ENCODE measurements at places on chromosomes 11 and 22.

DNA sequence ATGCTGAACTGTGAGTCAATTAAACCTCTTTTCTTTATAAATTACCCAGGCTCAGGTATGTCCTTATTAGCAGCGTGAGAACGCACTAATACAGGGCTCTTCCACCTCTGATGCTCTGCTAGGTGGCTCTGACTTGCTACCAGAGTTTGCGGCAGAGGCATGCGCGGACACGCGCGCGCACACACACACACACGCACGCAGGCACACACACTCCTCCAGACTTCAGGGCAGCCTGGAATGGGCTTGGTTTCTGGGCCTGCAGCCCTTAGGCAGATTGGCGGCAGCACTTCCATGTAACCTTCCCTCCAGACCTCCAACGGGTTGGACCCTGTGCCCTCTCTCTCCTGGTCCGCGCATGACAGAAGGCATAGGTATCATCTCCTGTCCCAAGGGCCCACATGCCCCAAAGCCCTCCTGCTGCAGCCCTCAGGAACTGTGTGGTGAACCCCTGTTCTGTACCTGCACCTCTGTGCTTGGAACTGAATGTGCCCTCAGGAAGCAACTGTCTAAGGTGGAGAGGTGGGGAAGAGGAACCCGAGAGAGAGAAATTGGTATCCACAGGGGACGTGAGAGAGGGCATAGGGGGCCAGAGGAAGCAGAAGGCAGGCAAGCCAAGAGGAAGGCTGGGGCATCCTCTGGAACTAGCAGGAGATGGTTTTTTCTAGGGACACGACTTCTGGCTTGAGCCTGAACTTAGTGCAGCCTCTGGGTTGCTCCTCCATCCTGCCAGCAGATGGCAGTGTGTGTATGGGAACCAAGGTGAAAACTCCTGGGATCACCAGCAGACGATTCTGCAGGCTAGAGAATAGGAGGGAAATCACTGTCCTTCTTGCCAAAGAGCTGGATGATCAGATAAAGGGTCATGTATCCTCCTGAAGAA is 23.4 kb upstream of the RIC3 start:
- no peak for DNase-seq

DNA sequence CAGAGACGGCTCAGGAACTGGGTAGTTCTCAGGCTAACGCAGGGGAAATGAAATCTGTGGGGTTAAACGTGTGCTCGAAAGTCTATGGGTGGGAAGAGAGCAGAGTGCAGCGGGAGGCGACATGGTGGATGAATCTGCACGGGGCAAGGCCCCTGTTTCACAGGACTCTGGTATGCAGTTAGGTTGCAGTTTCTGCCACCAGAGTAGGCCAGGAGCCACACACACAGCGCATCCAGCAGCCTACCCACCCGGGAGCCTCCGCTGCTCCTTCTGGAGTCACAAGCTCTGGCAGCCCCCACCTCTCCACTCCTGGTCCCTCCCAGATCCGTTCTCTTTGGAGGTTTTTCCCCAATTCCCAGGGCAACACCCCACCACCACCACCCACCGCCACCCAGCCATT is 27.0 kb downstream of the SPATA19 start:
- no peak for DNase-seq

- no peak for DNase-seq
These were observed 403.6 kb downstream of the NXPE2 start for GRCh38 chr11:115081972-115082371.

GRCh38 chr11:116454020-116454645 is 318.7 kb downstream of the BUD13 start:
- no peak for DNase-seq

- DNase-seq, result no peak
These were observed 6.7 kb downstream of the ZC3H7B start for GRCh38 chr22:41308054-41308453.

GRCh38 chr22:31313366-31314147 is 21.3 kb upstream of the PIK3IP1 start:
- peak; percentile 77 for DNase-seq

DNA sequence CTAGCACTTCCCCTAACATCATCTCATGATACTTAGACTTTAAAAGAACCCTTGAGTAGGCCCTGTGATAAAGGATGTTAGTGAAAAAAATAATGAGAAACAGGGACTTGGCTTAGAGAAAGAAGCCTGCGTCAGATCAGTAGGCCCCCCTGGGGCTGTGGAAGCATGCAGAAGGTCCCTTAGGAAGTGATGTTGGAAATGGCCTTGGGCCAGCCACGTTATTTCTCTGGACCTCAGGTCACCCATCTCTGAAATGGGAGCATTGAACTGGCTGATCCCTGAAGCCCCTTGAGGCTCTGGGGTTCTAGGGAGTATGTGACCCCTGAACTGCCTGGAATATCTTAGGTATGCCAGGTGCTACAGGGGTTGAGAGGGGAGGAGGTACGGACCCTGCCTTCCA is 40.2 kb downstream of the MCM5 start:
- no peak for DNase-seq

DNA sequence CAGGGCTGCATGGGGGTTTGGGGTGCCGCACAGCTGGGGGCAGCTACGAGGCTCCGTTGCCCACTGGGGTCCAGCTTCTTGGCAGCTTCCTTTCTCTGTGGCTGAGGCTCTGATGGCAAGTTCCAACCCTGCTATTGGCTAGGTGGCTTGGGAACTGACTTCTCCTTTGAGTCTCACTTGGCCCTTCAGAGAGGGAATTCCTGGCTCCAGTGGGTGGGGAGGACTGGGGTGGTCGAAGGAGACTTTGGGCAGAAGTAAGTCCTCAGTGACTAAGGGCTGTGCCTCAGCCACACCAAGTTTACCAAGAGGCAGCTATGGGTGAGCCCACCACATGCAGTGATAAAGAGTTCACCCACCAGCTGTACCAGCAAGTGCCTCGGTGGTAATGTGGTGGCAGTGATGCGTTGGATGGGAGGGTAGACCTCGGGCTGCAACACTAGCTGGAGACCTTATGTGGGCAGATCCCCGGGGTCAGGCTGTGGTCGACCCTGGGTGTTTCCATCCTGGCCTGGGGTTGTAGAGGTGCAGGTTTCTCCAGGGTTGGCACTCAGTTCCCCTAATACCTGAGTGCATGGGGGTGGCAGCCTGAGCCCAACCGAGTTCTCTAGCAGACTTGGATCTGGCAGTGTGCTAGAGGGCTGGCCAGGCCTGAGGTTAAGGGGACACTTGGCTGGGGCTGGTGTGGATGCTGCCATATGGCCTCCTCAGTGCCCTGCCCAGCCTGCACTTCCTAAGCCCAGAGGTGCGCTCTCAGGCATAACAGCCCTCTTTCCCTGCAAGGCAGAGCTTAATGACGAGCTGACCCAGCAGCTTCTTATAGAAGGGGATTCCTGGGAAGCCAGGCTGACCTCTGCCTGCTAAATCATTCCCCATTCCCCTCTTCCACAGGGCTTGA is 197.0 kb upstream of the CADM1 start:
- no peak for DNase-seq

- no peak for DNase-seq
These were observed 121.1 kb upstream of the SPON1 start for GRCh38 chr11:13841393-13841792.

GRCh38 chr11:117232092-117232878 is at the start of gene RNF214:
TSS of gene RNF214 (plus strand) at chr11:117232671. CDS start at chr11:117234273, 1,602 bp downstream.
- peak; percentile 79 for DNase-seq

DNA sequence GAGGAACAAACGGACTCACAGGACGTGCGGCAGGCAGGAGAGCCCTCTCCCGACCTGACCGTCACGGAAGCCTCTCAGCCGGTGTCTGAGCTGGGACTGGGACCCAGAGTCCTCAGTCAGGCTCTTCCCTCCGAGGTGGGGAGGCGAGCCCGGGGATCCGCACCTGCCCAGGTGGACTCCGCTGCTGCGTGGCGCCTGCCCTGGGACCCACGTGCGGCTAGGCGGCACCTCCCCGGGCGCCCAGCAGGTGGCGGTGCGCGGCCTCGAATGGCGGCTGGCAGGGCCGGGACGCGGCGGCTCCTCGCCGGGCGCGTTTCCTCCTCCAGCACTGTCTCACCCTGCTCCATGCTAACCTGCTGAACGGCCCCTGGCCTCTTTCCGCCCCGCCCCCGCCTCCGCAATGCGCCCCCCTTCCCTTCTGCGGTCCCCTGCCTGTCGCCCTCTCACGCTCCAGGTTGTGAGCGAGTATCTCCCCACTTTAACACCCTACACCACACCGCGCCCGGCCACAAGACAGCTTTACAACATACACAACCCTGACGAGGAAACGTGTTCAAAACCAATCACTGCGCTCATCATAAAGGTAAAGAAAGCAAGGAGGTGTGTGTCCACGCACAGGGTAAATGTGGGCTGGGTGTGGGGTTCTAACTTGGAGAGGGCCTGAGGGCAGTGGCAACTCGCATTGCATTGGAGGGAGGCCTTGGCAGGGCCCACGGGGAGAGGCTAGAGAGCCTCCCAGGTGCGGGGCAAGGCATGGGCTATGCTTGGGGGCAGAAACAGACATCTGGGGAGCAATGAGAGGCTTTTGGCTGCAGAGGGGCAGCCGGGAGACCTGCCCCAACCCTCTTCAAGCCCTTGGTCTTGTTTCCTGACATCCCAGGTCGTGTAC is 25.9 kb upstream of the ATXN10 start:
- DNase-seq, result peak; percentile 63

Data from right atrium auricular region (tissue), 2 donors.